ENCODE measurements at places on chromosomes 7 and 10.

DNA sequence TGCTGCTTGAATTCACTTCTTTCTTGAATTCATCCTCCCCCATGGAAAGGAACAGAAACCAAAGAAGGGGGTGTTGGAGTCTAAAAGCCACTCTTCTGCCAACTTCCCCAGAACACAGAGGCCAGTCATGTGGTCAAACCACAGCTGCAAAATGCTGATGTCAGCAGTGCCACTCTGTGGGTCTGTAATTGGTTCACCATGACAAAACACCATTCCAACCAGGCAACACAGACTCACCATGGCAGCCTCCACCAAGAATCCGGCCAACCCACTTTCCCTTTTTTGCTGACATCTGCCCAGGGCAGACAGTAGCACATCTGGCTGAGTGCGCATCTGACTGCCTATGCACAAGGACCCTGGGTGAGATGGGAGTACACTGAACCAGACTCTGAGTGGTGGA, 16.8 kb downstream of the OSBPL3 start:
- peak; percentile 41 for DNase-seq

GRCh38 chr10:61795551-61795950, 105.9 kb upstream of the ARID5B start:
- DNase-seq: no peak

DNA sequence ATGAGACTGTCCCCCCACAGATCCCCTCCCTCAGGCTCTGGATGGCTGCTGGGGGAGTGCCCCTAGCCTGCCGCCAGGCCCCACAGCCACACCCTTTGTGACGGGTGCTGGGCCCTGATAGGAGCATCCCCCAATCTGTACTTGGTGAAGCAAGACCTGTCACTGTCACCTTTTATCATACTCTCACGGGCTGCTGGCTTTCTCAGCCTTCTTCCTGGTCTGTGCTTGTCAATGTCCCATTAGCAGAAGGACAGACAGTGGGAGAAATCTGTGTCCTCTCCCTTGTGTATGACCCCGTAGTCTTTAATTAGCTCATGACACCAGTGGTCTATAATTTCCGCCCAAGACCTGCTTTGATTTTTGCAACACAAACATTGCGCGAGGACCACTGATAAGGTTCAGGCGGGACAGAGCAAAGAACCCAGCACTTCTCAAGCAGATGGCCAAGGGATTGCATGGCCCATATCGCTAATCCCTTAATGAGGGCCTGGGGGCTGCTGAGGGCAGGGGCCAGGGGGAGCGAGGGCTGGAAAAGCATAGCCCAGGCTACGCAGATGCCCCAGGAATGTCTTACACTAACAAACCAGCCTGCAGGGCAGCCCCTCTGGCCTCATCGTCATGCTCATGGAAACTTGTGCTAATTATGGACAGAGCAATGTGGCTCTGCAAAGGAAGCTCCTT, 127.8 kb downstream of the PTPN20 start:
- no peak for DNase-seq

DNA sequence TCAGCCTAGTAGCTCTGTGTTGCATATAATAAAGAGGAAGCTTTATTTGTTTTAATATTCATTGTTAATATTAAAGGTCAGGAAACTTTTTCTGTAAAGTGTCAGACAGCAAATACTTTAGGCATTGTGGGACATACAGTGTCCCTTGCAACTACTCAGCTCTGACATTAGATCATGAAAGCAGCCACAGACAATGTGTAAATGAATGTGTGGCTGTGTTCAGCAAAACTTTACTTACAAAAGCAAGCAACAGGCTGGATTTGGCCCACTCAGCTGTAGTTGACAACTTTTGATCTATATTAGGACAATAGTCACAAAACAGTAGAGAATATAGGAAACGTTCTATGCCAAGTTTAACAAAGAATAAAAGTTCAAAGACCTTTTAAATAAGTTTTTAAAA, 173.3 kb downstream of the RNLS start:
- no peak for DNase-seq

- no peak for DNase-seq
Measured at GRCh38 chr7:84482476-84482875, 287.9 kb upstream of the SEMA3A start.

- no peak for DNase-seq
Measured at GRCh38 chr10:123442901-123443300, 223.3 kb upstream of the GPR26 start.

DNA sequence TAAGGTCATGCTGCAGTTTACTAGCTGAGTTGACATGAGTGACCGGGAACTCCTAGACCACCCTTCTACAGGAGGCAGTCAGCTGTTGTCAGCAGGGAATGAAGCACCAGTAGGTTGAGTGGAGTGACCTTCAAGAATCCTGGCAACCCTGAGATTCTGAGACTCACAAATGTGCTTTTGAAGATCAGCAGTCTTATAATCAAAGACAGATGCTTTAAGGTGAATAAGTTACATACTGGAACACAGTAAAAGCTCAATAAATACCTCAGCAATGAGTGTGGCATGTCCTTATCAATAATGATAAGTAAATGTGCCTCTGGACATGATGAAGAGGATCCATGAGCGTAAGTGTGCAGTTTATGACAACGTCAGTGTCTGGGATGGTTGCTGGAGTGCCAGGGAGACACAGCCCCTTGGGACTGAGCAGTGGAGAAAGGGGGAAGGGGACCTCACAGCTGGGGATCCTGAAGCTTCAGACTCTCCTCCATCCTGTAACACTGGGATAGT, 11.9 kb upstream of the OR6V1 start:
- no peak for DNase-seq

GRCh38 chr7:45089341-45089891, 647 bp upstream of the NACAD start:
- DNase-seq: peak; percentile 64

DNA sequence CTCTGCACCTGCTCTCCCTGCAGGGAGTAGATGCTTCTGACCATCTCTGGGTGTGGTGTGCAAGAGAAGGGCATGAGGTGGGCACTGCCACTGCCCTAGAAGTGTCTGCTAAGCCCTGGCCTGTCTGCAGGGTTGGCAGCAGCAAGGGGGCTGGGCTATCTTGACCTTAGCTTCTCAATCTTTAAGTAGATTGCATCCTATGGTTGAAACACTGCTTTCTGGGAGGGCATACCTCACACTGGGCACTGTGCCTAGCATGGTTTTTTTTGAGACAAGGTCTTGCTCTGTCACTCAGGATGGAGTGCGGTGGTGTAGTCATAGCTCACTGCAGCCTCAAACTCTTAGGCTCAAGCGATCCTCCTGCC, 54.9 kb downstream of the CLIP2 start:
- DNase-seq: no peak

- no peak for DNase-seq
Measured at GRCh38 chr7:25613912-25614311, 385.6 kb upstream of the NPVF start.

- DNase-seq: no peak
Measured at GRCh38 chr10:116536810-116537209, 8.9 kb upstream of the PNLIP start.

- DNase-seq: no peak
Measured at GRCh38 chr7:17030559-17030958, 148.8 kb upstream of the AGR3 start.

DNA sequence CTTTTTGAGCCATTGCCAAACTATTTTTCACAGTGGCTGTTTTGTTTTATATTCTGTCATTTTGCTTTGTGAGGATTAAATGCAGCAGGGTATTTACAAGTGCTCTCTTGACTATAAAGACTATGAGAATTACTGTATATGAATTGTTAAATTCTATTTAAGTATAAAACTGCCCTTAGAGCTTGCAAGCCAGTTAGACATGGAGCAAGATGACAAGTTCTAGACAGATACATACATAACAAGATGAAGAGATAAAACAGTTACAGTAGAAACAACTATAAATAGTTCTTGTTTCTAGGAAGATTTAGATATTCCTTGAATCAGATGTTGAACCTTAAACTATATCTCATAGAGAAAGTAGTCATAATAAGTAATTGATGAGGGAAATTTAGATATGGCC, 60.6 kb downstream of the DNAH11 start:
- no peak for DNase-seq

DNA sequence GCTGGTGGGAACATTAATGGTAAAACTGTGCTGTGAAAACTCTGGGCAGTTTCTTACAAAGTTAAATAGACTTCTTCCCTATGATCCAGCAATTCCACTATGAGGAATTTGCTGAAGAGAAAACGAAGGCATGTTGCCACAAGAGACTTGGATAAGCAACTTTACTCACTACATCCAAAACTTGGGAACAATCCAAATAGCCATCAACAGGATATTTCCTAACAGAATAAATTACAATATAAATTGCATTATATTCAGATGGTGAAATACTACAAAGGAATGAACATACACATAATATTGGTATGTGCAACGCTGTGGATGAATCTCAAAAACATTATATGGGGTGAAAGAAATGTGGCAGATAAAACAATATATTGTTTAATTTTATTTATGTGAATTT, 21.4 kb upstream of the MKI67 start:
- DNase-seq: no peak

- DNase-seq: no peak
Measured at GRCh38 chr10:133600657-133601056, 25.9 kb downstream of the FRG2B start.

DNA sequence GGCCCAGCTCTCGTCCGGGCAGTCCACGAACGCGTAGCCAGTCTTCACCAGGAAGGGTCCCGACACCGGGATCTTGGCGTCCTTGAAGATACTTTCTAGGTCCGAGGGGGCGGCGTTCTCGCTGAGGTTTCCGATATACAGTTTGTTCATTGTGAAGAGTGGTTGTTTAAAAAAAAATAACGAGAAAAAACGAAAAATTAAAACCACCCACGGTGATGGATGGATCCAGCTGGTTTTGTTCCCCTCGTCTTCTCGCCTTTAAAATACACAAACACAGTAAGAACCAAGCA, 385 bp downstream of the IGF2BP3 start:
- no peak for DNase-seq

DNA sequence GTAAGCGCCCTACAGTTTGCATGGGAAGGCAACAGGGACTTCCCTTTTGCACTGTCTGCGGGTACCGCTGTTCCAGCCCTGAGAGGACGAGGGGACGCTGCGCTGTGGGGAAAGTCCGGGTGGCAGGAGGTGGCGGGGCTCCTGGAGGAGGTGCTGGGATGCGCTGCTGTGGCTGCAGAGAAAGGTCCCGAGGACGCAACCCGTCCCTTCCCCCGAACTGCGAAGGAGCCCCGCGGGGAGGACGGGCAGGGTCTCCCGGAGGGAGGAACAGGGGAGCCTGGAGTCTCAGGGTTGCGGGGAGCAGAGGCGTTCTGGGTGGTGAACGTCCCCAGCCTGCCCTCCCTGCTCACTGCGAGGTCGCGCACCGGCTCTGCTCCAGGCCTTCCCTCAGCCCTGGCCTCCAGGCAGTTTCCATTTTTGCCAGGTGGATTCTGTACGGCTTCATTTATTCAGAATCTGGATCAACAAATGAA, 91.6 kb downstream of the CXCL12 start:
- no peak for DNase-seq

- no peak for DNase-seq
Measured at GRCh38 chr10:7159928-7160327, 250.9 kb downstream of the SFMBT2 start.

- no peak for DNase-seq
Measured at GRCh38 chr7:27997188-27997707, 183.3 kb downstream of the JAZF1 start.

DNA sequence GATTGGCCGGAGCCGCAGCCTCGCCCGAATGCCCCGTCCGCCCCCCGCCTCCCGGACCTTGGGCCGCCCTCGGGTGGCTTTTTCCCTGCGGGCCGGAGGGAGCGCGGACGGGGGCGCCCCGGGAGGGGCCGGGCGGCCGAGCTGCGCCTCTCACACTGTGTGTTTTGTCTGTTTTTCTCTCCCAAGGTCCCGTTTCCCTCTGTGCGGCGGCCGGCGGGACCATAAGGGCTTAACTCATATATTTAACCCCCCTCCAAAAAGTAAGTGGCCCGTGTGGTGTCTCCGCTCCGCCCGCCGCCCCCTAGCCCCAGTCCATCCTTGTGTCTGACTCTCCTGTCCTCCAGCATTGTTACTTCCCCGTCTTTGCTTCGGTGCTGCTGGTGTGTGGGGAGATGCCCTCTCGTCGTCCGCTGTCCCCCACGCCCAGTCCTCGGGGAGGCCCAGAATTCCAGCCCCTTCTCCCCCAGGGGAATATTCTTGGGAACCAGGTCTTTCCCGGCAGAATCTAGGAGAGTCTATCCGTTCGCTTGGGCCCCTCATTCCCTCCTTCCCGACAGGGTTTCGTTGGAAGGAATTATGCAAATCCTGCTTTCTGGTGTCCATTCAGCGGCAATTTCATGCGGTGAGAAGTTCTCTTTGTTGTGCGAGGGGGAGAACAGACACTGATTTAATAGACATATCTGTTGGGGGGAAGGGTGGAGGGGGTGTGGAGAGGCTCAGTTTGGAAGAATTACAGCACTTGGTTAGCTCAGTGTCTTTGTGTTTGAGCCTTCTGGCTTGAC, 1.3 kb downstream of the LCOR start:
- no peak for DNase-seq

- no peak for DNase-seq
Measured at GRCh38 chr10:127151981-127152699, 44.3 kb downstream of the INSYN2A start.

- no peak for DNase-seq
Measured at GRCh38 chr7:50423860-50424259, 26.3 kb downstream of the FIGNL1 start.

Data from activated T-cell treated with anti-CD3 and anti-CD28 coated beads for 48 hours (primary cell).